ENCODE measurements at places on chromosomes 1 and 21.

DNA sequence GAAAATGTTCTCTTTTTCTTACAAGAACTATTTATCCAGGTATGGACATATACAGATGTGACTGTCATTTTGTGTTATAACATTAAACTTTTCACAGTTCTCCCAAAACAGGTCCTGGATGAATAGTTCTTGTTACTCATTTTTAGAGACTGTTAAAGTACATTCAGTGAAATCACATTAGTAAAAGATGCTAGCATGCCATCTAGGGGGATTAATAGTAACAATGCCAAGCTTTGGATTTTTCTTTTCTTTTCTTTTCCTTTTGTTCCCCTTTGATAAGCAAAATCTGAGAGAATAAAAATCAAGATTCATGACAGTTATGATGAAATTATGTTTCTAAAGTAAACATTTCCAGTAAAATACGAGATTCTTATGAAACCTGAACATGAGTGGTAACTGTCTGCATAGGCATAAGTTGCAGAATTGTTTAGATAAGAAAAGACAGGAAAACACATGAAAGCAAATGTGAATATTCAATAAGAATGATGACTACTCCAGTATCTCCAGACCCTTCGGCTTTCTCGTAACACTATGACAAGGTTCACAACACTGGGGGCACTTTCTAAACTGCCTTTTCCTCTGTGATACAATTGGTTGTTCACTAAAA, 77.5 kb downstream of the TPR start:
- no peak for DNase-seq

- DNase-seq = no peak
Observed at GRCh38 chr1:192284927-192285326, 31.9 kb upstream of the RGS21 start.

GRCh38 chr21:38263493-38263892, 6.7 kb downstream of the KCNJ15 start:
- DNase-seq = no peak

- no peak for DNase-seq
Observed at GRCh38 chr1:191851799-191852595, 306.3 kb upstream of the RGS18 start.

- DNase-seq = no peak
Observed at GRCh38 chr1:43590388-43590925, 59.5 kb upstream of the KDM4A start.

DNA sequence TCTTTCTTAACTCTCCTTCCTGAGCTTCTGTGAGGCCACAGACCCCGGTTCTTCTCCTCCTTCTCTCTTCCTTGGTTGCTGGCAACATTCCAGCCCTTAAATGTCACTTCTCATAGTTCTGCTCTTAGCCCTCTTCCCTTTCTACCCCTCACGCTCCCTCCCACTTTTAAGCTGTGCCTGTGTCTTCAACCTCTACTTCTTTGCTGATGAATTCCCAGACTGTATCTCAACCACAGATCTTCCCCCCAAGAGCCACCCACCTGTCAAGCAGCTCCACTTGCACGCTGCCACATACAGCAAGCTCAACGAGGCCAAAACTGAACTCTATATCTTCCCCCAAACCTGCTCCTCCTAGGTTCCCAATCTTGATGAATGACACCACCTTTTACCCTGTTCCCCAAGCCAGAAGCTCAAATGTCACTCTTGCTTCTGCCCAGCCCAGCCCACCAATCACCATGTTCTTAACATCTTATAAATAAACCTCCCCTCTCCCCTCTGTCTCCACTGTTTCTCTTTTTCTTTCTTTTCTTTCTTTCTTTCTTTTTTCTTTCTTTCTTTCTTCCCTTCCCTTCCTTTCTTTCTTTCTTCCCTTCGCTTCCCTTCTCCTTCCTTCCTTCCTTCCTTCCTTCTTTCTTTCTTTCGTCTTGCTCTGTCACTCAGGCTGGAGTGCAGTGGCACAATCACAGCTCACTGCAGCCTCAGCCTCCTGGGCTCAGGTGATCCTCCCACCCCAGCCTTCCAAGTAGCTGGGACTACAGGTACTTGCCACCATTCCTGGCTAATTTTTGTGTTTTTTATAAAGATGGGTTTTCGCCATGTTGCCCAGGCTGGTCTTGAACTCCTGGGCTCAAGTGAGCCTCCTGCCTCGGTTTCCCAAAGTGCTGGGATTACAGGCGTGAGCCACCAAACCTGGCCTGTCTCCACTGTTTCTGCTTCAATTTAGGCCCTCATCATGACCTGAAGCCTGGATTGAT, 19.8 kb upstream of the PTP4A2 start:
- peak; percentile 78 for DNase-seq

- no peak for DNase-seq
Observed at GRCh38 chr1:245751116-245751515, 596.3 kb downstream of the KIF26B start.

DNA sequence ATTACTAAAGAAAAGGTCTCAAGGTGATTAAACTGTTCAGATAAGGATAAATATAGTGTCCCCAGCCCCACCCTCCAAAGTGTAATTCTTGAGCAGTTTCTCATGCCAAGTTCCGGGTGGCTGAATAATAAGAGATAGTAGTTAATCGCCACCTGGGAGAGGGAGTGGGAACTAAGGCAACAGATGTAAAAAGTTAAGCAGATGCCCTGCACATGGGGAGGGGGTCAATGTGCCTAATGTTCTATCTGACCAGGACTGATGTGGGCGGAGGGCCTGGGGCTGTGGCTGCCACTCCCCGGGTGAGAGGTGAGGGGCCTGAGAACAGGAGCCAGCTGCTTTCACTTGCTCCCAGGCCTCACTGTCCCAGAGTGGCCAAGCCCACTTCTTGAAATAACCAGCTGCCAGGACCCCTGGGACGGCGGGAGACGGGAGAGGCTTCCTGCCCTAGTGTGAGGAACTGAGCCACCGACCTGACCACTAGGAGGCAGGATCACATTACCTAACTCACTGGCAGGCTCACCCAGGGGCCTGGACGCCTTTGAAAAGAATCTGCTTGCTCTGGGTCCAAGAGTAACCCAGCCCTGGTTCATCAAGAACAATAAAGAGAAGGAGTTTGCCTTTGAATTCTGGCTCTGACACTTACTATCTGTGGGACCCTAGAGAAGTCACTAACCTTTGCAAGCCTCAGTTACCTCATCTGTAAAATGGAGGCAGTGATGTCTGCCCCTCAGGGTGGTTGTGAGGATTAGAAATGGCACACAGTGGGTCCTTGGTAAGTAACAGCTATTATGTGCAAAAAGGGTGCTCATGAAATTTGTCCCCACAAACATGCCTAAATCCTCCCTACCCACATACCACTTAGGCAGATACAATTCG, 179.2 kb downstream of the ATG4C start:
- peak; percentile 37 for DNase-seq

DNA sequence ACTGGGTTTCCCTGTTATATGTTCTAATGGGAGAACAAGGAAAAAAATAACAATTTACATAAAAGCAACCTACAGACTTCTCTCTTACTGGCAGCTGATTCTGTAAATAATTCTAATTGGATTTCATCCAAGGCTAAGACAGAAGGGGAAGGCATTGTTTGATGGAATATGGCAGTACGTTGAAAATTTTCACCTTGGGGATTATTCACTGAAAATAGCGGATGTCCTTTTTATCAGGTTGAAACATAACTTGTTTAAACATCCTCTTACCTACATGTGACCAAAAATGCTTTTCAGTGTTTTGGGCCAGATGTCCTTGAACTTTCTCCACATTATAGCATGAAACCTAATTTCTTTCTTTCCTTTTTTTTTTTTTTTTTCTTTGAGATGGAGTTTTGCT, 24.9 kb downstream of the TSNAX start:
- no peak for DNase-seq

DNA sequence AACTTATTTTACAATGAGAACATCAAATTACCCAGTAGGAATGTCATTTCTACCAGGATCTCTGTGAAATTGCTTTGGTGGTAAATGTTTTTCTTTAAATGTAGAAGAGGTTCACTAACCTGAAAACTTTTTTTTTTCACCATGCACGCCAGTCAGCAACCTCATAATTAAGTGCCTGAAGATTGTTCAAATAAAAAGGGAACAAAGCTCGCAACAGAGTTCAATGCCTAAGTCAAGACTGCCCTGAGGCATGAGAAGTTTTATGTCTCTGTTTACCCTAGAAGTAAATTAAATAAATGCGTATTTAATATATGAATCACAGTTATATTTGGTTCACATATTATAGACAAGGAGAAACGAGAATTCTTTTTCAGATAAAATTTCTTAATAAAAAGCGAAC, 13.8 kb upstream of the SYDE2 start:
- DNase-seq = no peak

DNA sequence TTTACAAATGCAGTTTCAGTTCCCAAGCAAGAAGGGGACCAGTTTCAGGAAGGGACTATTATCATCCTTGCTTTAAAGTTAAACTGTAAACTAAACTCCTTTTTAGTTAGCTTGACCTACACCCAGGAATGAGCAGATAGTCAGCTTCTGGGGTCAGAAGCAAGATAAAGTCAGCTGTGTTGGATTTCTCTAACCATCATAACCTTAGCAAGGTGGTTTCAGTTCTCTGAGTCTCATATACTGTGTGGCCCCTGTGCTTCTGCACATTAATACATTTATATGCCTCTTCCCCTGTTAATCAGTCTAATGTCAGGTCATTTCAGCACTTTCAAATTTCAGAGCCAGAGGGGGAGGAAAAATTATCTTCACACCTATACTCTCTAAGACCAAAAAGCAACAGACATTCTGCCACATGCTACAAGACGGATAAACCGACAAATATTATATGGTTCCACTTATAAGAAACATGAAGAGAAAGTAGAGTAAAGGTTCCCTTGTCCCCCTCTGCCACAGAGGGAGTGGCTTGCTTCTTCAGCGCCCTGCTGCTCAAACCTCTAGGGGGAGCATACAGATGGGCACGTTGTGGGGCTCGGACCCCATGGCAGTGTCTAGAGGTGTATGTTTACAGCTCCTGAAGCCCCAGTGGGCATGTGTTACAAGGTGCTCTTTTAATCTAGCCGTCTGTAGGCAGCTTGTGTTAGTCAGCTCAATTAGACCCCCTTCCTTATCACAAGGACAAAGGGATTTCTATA, 89.1 kb downstream of the SMYD3 start:
- no peak for DNase-seq

GRCh38 chr1:160081261-160081936, at the start of gene KCNJ9:
Gene KCNJ9 (plus strand): TSS chr1:160081538. CDS start chr1:160084031, 2,493 bp downstream.
- no peak for DNase-seq

DNA sequence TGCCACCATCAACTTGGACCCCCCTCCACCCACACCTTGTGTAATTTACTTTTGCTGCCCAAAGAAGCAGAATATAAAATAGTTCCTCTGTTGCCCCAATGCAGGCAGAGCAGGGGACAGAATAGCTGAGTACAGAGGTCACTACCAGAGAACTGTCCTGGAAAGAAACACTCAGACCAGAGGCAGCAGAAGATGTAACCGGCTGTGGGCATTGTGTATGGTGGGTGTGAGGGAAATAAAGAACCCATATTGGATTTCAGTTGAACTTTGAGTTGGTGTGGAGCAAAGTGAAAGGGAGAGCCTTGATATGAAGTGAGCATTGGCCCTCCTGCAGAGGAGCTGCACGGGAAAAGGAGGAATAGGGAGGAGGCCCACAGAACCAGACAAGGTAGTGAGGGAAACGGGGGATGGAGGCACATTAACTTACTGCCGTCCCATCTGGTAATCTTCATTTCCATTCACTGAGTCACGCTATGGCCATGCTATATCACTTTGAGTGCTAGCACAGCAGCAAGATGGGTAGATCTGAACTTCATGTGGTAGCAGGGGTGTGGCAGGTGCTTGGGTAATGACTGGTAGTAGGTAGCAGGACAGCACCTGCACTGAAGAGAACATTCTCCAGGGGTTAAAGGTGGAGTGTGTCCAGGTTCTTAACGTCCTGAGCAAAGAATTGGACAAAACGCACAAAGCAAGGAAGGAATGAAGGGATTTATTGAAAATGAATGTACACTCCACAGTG, 56.3 kb upstream of the FBXO28 start:
- no peak for DNase-seq

GRCh38 chr1:79074975-79075374, 68.4 kb upstream of the ADGRL4 start:
- no peak for DNase-seq

DNA sequence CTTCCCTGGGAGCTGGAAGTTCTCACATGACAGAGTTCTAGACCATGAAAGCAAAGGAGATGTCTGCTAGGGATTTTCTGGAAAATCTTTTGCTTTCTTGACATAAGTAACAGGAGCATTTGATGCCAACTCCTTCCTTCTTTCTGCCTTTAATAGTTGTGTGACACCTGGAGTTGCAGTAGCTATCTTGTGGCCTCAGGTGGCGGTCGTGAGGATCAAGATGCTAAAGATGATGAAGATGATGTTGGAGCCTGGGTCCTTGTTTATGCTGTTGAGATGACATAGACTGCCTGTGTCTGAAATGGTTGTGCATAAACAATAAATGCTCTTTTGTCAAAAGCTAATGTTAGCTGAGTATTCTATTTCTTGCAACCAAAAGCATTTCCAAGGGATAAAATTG, 32.7 kb upstream of the KIRREL1 start:
- DNase-seq = no peak

DNA sequence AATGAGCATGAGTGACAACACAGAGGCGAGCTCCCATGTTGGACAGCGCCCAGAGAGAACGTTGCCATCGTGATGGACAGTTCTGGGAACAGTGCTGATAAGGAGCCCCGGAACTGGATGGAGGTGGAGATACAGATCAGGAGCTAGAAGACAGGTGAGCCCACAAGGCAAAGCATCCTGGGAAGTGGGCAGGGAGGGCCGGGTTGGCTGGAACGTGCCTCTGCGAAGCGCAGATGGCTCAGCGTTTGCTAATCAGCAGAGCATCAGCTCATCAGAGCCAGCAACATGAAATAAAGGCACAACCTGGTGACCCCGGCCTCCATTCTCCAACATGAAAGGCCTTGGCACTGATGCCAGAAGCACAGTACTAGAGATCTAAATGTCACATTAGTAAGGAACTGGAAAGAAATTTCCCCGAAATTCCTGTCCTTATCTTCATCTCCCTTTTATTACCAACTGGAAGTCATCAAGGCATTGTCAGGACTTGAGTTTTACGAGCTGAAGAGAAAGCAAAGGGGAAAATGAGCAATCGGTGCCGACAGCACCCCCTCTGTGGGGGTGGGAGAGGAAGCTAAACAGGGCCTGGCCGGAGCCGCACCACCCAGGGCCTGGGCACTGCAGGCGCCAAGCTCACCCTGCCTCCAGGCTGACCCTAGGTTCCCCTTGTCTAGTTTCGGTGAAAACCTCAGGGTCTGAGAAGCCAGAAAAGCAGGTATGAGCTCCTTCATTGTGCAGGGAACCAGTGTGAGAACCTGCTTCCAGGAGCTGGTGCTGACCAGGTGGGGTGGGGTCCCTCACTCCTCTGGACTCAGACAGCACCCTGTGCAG, 19.9 kb downstream of the ABCA4 start:
- DNase-seq = no peak

DNA sequence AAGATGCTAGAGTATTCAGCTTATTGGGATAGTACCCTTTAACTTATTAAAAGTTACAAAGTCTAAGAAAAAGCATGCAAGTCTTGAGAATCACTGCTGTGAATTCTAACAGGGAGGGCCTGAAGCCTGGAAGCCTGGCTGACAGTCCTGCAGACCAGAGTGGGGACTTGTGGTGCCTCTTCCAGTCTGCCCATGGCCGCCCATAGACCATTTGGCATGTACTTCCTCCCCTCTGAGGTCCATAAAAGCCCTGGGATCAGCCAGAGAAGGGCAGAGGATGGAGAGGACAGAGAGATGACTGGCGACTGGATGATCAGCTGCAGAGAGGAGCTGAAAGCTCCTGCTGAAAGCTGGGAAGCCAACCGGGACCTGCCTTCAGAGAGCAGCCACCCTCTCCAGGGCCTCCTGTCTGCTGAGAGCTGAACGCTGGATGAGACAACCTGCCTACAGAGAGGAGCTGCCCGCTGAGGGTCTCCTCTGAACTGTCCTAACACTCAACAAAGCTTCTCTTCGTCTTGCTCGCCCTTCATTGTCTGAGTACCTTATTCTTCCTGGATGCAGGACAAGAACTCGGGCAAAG, 12.5 kb upstream of the SLC1A7 start:
- no peak for DNase-seq

Data from activated CD4-positive, alpha-beta T cell treated with anti-CD3 and anti-CD28 coated beads for 48 hours (primary cell).